ENCODE measurements at places on chromosomes 2 and 18.

DNA sequence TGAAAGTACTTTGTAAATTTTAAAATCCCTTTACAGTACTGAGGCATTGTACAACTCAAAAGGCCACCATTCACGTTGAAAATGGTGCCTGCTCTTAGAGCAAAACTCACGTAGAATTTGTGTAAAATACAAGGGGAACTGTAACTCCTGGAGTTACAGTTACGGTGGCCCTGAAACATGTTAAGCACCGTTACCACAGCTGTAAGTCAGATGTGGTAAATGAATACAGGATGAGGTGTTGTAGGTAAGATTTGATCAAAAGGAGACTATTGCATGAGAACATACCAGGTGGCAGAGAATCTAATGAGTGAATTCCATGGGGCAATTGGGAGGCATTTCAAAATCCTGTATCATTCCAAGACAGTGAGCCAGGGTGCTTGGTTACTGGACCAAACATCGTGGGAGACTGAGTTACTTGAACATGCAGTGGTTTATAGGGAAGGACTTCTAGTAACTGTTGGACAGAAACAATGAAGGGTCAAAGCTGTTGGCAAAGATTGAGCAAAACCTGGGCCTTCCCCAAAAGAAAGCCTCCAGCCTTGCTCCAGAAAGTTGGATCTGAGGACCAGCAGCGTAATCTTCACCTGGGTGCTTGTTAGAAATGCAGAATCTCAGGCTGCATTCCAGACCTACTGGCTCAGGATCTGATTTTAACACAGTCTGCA is 535.8 kb upstream of the POU3F3 start:
- DNase-seq, result no peak

DNA sequence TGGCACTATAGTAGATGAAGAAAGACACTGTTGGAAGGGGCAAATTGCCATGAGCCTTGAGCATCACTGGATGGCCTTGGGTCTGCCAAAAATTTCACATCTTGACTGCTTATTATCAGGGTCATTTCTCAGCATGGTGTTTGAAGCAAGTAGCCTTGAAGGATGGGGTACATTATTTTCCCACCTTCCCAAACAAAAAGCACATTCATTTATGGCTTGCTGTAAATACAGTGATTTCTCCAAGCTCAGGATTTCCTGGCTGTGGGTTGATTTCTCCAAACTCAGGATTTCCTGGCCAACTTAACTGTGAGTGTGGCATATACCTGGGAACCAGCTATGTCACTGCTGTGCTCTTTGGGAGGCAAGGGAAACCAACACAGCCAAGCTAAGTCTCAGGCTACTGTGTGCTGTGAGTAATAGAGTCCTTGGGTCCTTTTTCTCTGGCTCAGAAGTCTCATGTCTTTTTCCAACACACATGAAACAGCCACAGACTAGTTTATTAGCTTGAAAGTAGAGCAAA is 116.6 kb downstream of the SPHKAP start:
- no peak for DNase-seq

DNA sequence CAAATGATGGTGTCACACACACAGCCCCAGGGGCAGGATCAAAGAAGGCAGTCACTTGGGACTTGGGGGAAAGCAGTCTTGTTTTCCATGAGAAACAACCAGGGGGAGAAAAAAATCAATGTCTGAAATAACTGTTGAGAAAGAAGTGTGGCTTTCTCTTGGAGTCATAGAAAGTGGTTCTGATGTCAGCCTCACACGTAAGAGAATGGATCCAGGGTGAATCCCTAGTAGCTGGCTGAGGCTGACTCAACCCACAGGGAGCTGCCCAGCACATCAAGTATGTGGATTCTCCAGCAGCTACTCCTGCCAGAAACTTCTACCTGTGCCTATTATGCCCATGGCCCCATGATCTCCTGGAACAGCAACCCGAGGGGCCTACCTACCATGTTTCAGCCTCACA is 33.6 kb upstream of the ZBTB7C start:
- no peak for DNase-seq

DNA sequence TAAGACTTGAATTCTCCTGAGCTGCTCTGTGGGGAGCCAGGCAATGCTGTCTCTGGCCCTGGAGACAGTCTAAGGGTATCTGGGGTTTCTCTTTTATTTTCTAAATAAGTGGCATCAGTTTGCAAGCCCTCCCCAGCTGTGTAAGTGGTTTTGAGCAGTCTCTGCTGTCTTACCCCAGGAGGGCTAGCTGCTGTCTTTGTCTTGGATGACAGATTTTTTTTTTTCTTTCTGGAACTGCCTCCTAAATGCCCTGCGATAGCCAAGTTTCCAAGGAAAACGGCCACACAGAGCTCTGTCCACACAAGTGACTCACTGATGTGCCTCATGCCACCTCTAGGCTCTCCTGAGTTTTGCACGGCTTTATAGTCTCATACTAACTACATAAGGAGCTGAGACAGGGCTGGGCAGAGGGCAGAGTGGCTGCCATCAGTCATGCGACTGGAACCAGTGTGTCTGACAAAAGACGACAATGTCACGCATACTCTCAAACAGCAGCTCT is 37.2 kb upstream of the THOC1 start:
- no peak for DNase-seq

DNA sequence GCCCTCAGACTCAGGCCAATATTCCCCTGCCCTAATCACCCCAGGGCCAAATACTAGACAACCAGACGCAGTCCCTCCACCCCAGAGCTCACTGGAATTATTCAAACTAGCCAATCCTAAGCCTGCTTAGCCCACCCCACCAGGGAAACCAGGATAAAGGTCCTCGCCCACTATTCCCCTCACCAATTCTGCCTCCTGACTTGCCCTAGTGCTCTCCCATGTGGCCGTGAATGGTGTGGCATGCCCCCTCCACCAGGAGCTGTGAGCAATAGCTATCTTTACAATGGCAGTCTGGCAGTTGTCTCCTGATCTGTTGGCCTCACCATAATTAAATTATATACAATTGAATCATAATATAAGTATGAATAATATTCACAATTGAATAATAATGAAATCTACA is 42.3 kb downstream of the FAM124B start:
- no peak for DNase-seq

GRCh38 chr2:7925506-7925905 is 756.4 kb upstream of the ID2 start:
- DNase-seq, result no peak

DNA sequence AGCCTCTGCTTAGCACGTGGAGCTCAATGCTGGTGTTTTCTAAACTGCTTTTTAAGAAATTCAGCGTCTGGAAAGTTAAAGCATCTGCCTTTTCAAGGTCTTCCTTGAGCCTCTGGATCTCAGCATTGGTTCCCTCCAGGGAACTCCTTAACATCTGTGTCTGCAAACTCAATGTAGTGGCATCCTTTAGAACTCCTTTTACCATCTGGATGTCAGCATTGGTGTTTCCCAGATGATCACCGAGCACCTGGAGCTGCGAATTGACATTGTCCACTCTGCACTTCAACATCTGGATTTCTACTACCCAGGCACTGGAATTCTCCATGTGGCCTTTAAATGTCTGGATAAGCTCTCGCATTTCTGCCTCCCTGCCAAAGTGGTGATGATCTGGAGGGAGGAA is 3.7 kb downstream of the CLEC4F start:
- no peak for DNase-seq

GRCh38 chr2:125479143-125479636 is 1176.8 kb upstream of the GYPC start:
- DNase-seq, result no peak

DNA sequence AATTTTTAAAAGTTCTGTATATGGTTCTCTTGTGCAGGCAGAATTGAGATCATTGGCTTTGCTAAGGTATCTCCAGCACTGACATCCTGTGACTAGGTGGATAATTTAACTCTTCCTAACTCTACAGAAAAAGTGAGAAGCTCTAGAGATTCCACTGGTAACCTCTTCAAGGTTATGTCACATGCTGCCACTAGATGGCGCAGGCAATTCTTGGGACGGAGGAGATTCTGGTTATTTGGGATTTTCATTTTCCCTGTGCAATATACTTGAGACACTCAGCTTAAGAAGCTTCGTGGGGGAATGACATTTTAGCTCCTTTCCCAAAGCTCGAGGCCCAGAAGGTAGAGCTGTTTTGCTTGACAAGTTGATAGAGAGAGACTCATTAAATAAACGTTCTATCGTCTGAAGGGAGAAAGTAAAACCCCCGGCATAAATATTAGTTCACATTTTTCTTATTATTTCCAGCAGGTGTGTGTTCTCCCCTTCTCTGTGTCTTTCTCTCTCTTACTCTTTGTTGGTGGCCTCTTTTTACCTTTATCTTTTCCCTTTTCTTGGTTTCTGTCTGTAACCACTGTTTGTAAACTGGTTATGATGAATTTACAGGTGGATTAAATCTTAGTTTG is 26.6 kb upstream of the LANCL1 start:
- DNase-seq, result no peak

GRCh38 chr2:101901241-101901640 is 90.5 kb upstream of the IL1R2 start:
- DNase-seq, result no peak

DNA sequence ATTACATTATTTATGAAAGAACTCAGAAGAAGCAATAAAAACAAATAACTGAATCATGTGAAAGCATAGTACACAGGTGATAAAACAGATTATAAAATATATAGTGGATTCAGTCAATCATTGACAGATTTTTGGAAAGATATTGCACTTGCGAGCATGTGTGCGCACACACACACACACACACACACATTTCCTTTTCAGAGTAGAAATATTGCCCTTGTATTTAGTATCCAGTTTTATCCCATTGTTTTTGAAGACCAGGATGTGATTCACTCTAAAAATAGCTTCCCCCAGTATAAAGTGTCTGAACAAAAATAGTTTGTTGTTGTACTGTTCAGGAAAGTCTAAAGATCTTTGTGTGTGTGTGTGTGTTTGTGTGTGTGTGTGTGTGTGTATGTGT is 145.5 kb downstream of the CALCRL start:
- no peak for DNase-seq

DNA sequence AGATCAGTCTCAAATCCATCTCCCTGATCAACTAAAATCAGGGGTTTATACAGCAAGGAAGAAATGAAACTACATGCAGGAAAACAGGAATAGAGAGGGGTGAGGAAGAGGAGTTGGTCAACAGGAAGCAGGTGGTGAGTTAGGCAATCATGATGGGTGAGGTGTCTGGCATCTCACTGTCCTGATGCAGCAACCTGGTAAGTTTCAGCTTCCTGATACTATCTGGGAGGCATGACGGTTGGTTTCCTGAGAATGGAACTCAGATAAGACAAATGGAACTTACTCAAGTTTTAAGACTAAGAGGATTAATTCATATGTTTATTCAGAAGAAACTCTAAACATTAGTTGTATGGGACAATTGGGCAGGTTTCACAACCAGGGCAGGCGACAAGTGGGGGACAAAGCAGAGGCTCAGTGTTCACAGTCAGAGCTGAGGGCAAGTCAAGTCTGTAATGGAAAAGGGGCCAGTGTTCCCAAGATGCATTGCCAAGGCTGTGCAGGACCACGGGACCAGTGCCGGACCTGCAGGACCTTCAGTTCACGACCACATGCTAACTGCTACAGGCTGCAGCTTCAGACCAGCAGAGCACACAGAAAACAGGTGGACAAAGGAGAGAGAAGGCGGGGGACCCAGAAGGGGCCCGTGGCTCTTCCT is 17.7 kb upstream of the GALM start:
- no peak for DNase-seq

DNA sequence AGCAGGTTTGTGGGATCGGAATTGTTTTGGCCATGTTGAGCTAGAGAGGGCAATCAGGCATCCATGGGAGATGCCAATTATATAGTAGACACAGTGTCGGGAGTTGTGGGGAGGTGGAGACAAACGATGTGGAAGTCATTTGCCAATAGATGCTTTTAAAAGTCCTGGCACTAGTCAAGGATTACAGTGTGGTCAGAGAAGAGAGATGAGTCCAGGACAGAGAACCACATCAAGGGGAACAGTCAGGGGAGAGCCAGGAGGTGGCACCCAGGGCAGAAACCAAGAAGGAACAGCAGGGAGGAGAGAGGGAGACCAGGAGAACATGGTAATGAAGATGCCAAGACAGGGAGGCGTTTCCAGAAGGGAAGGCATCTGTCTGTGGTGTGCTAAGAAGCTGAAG is 81.2 kb downstream of the ARL4C start:
- no peak for DNase-seq

- DNase-seq, result no peak
Measured at GRCh38 chr2:122148128-122148767, 392.8 kb downstream of the TSN start.

- no peak for DNase-seq
Measured at GRCh38 chr2:112121682-112122254, 16.4 kb upstream of the FBLN7 start.

GRCh38 chr2:49271060-49271606 is 116.8 kb upstream of the FSHR start:
- DNase-seq, result no peak

- DNase-seq, result no peak
Measured at GRCh38 chr2:221606424-221606823, 34.3 kb upstream of the EPHA4 start.

DNA sequence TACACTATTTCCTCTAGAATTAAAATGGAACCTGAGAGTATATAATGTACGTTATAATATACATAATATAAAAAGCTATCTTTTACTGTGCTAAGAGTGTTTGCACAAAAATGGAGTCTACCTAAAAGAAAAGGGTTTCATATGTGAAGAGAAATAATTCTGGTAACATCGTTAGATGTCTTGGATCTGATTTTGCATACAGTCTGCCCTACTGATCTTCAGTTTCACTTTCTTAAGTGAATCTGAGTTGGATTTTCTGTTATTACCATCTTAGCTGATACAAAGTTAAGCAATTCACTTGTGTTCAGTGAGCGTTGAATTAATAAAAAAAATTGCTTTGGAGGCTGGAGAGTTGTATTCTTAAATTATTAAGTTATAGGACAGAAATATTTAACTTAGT is 502.1 kb upstream of the TMEFF2 start:
- DNase-seq, result no peak

GRCh38 chr2:165825041-165825440 is 31.0 kb upstream of the GALNT3 start:
- no peak for DNase-seq

- no peak for DNase-seq
Measured at GRCh38 chr2:183162362-183162761, 38.1 kb downstream of the NUP35 start.

- no peak for DNase-seq
Measured at GRCh38 chr2:156306821-156307220, 25.7 kb downstream of the NR4A2 start.

GRCh38 chr2:43474273-43474672 is 121.6 kb downstream of the THADA start:
- DNase-seq, result no peak

GRCh38 chr2:122804494-122804893 is 1049.0 kb downstream of the TSN start:
- no peak for DNase-seq

- no peak for DNase-seq
Measured at GRCh38 chr2:119645173-119645855, 33.7 kb upstream of the TMEM177 start.

GRCh38 chr2:236661061-236661761 is 91.6 kb downstream of the ACKR3 start:
- DNase-seq, result no peak

Measured in GOT3 (cell line).